ENCODE measurements at places on chromosomes 11 and 22.

DNA sequence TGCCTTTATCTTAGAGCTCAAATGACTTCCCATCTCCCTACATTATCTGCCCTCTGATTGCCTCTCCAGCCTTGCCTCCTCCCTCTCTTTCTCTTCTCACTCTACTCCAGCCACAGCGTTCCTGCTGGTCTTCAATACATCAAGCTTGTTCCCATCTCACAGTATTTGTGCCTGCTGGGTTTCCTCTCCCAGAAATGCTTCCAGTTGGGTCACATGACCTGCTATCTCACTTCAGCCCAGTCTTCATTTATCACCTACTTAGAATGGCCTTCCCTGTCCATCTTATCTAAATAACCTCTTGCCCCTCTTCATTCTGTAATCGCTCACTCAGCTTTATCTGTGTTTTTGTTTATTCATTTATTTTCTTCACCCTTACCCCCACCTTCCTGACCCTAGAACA lies 61.8 kb upstream of the FAR1 start:
- no peak for DNase-seq

GRCh38 chr11:66868726-66869566 lies 12.1 kb downstream of the LRFN4 start:
- DNase-seq: peak; percentile 68

DNA sequence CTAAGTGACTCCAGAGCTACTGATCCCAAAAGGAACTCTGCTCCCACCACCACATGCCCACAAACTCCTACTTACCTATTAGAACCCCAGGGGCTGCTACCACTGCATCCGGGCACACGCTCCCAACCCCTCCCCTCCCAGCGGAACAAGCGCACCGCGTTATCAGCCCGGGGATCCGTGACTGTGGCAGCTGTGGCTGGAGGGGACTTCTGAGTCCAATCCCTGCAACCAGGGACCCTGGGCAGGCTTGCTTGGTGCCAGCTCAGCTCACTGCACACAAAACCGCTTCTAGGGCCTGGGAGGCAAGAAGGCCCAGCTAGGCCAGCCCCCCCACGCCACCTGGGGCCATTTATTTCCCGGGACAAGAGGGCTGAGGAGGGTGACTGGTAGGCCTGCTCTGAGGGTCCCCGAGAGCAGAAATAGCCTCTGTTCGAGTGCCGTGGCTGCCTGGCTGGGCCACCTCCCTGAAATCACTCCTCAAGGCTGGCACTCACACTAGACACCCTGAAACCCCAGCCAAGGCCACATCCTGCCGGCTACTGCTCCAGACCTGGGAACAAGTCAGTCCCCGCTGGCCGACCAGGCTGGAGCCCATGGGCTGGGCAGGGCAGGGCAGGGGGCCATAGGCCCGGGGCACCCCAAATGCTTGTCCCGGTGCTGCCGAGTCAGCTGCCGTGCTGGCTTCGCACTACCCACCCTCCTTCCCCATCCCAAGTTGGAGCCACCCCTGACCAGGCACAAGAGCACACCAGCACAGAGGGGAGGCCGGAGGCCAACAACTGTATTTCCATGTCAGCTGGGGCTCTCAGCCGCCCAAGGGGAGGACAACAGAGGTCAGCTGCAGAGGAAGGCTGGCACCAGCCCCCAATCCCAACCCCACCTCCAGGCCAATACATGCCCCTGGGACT lies 1.9 kb upstream of the IFITM10 start:
- no peak for DNase-seq

GRCh38 chr11:68692115-68692514 lies 7.8 kb downstream of the GAL start:
- no peak for DNase-seq

DNA sequence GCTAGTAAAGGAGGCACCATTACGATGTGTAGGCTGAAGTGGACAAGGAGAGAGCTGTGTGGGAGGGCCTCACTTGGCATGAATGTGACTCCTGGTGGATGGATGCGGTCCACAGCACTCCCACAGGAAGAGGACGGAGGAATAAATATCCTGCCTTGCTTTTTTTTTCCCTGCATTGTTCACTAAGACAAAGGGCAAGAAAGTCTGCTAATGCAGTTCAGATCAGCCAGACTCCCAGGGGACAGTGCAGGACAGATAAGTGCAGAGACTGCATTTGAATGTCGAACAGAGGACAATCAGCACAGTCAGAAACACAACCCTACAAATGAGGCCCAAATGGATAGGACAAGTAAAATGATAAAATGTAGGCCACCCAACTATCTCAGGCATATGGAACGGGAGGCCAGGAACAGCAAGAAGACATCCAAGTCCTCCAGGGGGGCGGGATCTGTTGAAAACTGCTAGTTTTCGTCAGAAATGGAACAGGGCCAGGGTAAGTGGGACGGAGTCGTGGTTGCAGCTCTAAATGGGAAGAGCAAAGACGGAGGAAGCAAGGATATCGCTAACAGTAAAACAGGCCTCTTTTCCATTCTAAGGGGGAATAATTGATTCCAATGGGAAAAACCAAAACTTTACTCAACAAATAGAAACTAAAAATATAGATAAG lies 25.2 kb upstream of the OR8B8 start:
- DNase-seq: no peak

DNA sequence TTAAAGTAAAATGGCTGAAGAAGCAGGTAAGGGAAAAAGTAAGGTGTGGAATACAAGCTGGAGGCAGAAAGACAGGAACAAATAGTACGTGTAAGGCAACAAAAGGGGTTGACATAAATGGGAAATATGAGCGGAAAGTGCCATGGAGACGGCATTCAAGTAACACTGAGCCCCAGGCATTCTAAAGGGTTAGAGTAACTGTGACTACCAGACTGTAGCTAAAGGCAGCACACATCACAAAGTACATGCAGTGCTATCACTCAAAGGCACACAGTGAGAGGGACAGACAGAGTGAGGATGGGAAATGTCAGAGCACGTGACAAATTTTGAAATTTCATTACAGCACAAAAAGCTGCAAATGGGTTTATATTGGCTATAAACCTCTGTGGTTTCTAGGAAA lies 13.9 kb upstream of the MAML2 start:
- no peak for DNase-seq

GRCh38 chr11:69704508-69705253 lies 859 bp upstream of the FGF19 start:
- DNase-seq: no peak

- no peak for DNase-seq
Observed at GRCh38 chr22:42695294-42695693, 25.4 kb downstream of the A4GALT start.

DNA sequence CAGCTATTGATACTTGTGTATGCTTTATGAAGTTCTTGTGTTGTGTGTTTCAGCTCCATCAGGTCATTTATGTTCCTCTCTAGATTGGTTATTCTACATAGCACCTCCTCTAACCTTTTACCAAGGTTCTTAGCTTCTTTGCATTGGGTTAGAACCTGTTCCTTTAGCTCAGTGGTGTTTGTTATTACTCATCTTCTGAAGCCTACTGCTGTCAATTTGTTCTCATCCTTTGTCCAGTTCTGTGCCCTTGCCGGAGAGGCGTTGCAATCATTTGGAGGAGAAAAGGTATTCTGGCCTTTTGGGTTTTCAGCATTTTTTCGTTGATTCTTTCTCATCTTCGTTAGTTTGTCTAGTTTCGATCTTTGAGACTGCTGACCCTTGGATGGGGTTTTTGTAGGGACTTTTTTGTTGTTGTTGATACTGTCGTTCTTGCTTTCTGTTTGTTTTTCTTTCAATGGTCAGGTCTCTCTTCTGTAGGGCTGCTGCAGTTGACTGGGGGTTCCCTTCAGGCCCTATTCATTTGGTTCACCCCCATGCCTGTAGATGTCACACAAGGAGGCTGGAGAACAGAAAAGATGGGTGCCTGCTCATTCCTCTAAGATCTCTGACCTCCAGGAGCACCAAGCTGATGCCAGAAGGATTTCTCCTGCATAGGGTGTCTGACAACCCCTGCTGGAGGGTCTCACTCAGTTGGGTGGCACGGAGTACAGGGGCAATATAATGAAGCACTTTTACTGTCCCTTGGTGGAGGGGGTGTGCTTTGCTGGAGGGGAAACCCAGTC lies 35.9 kb upstream of the MUC15 start:
- DNase-seq: no peak

DNA sequence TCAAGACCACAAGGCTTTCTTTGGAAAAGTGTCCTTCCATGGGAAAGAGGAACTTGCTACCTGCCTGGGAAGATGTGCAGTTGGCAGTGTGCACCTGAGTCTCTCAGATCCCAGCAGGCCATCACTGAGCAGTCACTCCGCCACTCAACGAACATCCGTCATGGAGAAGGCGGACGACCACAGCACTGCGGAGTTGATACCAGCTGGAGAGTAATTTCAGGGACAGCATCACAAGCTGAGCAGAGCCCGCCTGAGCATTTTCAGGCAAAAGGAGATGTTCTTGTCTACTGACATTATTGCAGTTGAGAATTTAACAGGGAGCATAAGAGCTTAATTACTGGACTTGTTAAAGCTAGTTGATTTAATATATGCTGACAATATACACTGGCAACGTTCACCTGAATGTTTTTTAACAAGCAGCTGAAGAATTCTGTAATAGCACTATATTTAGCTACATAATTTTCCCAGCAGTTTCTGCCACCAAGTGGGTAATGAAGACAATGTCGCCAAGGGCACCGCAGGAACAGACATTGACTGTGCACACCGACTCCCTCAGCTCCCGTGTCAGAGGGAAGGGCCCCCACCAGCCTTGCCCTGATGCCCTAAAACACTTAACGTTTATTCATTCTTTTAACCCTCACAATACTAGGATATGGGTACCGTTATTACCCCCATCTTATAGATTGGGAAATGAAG lies 52.4 kb upstream of the ARFGAP3 start:
- DNase-seq: no peak

DNA sequence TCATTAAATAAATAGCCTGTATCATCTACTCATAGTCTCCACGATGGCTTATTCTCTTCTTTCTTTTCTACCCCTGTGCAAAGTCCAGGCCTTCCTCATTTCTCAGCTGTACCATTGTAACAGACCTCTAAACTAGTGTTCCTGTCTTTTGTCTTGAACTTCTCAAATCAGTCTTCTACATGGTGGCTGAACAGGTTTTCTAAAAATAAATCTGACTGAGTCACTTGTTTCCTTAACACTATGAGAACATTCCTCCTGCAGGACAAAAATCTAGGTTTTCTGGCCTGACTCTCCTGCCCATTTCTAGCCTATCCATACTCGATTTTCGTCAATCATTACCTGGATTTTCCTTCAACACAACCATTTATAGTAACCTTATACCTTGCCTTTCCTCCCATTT lies 1080.8 kb upstream of the TENM4 start:
- no peak for DNase-seq

DNA sequence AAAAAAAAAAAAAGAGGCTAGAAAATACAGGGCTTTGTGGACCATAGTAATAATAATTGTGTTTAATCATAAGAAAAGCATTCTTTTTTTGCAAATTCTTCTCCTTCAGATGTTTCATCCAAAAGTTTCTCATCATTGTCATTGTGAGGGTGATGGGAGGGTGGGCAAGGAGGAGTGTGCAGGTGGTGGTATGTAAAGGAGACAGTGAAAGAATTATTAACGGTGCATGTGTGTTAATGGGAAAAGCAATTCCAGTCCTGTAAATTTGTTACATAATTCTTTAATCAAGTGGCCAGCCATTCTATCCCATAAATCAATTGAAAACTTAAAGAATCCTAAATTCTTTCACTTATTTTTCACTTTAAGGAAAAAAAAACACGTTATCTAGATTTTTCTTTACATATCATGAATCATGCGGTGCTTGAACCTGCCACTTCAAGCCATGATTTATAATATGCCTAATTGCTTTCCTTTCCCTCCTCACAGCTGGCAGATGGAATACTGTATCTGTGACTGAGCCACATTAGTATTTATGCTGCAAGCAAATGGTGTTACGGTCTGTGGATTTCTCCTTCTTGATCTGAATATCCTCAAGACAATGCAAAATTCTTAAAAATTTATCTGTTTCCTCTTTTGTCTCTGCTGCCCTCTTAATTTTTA lies 318.5 kb downstream of the JRKL start:
- DNase-seq: no peak

All from iPS DF 19.7 (cell line).